ENCODE measurements at places on chromosomes 2 and 18.
A peak's percentile ranks its signal among the peaks of the same experiment; 100 is the strongest.

DNA sequence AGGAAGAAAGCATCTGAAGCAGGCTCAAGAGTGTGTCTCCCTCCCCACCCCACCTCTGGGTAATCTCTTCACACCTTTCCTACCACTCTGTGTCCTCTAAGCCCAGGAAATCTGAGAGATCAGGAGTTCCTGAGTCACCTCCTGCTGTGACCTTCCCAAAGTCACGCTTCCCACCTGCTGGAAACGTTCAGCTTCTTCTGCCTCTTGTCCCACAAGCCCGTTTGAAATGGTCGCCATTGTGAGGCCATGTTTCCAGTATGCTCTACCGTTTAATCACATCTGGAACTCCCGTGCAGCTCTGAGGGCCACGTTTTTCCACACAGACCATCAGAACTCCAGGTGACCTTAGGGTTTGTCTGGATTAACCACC, 25.9 kb downstream of the GREB1 start:
- no peak for DNase-seq

DNA sequence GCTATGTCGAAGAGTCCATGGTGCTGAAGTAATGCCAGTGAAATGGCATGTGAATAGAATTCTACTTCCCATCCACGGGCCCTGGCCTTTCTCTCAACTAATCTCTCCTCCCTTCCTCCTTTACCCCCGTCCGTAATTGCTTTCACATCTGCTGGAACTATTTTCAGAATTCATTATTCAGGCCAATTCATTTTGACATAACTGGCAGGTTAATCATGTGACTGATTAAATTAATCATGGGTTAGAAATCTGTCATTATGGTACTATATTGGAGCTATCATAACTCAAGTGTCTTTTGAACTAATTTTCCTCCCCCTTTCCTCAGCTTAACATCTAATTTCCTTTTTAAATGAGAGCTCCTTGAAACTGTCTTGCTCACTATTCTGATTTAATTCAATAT, 66.9 kb downstream of the ZDBF2 start:
- no peak for DNase-seq

GRCh38 chr2:240507778-240508251, 50.0 kb downstream of the ANKMY1 start:
- no peak for DNase-seq

GRCh38 chr2:166882851-166883250, 5.4 kb upstream of the XIRP2 start:
- no peak for DNase-seq

- no peak for DNase-seq
Measured at GRCh38 chr2:64540615-64541014, 16.5 kb downstream of the AFTPH start.

DNA sequence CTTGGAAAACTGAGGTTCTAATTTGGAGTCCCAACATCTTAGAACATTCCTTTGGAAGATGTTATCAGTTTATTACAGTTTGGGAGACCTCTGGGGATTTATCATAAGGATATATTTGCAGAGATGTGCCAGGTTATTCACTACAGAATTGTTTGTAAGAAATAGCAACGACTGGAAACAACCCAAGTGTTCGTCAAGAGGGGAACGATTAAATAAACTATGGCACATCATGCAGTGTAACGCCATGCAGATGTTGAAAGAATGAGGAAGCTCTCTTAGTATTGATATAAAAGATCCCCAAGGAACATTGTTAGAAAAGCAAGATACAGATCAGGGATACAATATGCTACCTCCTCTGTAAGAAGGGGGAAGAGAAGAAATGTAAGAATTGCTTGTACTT, 210.6 kb downstream of the TMEM247 start:
- DNase-seq: no peak

DNA sequence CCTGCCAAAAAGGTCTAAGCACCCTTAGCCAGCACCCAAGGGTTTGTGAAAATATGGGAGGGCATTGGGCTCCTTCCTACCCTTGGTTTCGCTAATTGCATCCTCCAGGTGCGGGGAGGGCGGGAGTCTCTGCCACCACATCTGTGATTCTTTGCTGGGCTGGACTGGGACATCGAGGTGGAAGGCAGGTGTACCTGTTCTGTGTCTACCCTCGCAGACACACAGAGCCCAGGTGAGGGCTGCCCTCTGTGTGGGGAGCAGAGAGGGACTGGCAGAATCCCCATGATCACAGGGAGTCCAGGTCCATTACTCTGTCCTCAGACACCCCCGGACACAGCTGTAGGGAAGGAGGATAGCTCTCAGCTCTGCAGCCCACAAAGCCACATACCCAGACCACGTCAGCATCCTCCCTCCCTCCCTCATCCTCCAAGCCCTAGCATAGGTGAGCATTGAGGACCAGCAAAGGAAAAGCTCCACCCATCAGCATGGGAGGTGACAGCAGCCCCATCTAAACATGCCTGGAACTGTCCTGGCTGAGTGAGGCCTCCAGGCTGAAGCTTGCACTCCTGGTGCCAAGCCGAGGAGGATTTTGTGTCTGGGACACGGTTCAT, 49.8 kb downstream of the PLB1 start:
- DNase-seq: no peak

- DNase-seq: peak; percentile 44
Measured at GRCh38 chr2:112784199-112785189, at the start of gene IL1A. Gene IL1A, minus strand, starts transcription at chr2:112784493. Its CDS starts 723 bp downstream, at chr2:112783770.

- no peak for DNase-seq
Measured at GRCh38 chr2:129757366-129757914, 222.0 kb upstream of the RAB6C start.

DNA sequence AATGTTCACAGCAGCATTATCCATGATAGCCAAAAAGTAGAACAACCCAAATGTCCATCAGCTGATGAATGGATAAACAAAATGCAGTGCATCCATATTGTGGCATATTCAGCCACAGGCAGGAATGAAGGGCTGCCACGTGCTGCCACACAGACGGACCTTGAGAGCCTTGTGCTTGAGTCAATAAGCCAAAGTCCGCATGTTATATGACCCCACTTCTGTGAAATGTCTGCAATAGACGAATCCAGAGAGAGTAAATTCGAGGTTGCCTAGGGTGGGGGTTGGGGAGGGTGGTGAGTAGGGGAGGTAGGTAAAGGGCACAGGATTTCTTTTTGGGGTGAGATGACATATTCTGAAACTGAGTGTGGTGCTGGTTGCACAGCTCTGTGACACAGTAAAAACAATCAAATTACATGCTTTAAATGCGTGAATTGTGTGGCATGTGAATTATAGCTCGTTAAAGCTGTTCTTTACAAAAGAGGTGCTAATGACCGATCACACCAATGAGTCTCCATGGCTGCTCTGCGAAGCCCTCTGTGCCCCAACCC, 38.9 kb upstream of the LDLRAD4 start:
- DNase-seq: no peak

GRCh38 chr2:54455131-54455562, 980 bp upstream of the SPTBN1 start:
- DNase-seq: peak; percentile 41

GRCh38 chr2:85215448-85216401, 82.5 kb downstream of the TCF7L1 start:
- DNase-seq: peak; percentile 82

DNA sequence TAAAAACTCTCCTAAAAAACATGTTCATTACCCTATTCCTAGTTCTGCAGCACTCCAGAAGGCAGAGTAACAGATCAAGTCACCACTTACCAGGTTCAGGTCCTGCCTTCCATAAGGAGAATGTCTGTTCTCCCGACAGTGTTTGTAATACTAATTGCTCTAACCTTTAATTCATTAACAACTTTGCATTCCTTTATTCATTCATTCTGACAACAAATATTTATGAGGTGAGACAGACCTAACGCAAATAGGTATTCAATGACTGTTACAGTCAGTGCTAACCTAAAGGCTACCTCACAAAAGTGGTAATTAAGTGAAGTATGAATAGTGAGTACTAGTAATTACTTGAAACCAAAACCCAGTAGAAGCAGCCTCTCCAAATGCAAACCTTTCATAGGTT, 224.0 kb downstream of the AFF3 start:
- DNase-seq: no peak

DNA sequence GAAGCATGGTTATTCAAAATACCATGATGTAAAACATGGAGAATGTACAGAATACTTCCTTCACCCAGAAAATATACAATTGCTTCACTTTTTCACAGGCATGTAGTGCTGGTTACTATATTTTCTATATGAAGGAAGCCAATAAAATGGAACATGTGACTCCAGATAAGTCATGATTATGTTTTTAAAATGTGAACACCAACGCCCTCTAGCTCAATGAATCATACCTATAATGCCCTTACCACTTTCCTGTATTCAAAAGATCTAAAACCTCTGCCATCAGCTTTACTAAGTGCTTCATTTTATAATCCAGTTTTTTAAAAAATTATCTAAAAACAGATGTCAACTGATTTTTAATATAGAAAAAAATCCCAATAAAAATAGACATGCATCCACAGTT, 59.9 kb downstream of the SMAD2 start:
- no peak for DNase-seq
